NCI-H1694 (cell line): ENCODE measurements at places on chromosomes 12 and 14.

GRCh38 chr14:68730811-68731425, 61.9 kb downstream of the ZFP36L1 start:
- DNase-seq, result no peak

- DNase-seq, result no peak
These were observed 38.1 kb upstream of the CMKLR1 start for GRCh38 chr12:108377260-108377659.

GRCh38 chr12:41795051-41795600, 349.5 kb downstream of the GXYLT1 start:
- peak; percentile 63 for DNase-seq

DNA sequence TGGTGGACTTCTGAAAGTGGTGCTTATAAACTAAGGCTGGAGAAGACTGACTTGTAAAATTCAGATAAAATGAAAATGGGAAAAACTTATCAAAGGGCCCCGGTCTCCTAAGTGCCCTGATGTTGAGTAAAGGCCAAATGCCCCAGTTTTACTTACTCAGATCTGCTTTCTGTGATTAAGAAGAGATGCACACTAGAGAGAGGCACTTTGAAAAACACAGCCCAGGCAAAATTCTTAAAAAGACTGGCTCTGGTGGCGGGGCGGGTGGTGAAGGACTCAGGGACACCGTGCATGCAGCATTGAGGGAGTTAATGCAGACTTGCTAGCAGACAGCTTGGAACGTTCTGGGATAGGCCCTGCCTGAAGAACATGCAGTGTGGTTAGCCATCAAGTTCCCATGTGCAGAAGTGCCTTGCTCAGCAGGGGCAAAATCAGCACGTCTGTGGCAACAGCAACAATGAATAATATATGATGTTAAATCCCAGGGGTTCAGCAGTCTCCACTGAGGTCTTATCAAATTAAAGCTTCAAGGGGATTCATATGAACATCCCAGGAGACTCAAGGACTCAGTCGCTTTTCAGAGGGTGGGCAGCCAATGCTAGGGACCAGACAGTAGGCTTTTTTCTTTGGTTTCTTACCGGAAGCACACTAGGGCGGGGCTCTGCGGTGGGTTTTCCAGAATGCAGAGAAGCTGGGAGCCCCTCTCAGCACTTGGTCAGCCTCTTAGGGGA, 105.0 kb downstream of the DAD1 start:
- DNase-seq, result no peak

DNA sequence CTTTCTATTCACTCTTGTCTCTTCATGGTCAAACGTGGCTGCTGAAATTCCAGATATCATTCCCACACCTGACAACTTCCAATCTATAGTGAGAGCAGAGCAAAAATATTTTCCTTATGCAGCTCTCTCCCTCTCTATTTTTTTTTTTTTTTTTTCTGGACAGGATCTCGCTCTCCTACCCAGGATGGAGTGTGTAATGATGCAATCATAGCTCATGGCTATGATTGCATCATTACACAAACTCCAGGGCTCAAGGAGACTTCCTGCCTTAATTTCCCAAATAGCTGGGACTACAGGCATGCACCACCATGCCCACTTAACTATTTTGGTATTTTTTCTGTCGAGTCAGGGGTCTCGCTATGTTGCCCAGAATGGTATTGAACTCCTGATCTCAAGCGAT, 1398.9 kb downstream of the AACS start:
- no peak for DNase-seq

GRCh38 chr14:80426683-80427082, 215.4 kb upstream of the DIO2 start:
- DNase-seq, result no peak

GRCh38 chr14:22980672-22981089, 1.7 kb downstream of the AJUBA start:
- no peak for DNase-seq
